Lung microvascular endothelial cell (primary cell): ENCODE measurements at places on chromosomes 1 and 21.

- no peak for DNase-seq
Observed at GRCh38 chr1:89822999-89823628, 2.3 kb downstream of the LRRC8D start.

DNA sequence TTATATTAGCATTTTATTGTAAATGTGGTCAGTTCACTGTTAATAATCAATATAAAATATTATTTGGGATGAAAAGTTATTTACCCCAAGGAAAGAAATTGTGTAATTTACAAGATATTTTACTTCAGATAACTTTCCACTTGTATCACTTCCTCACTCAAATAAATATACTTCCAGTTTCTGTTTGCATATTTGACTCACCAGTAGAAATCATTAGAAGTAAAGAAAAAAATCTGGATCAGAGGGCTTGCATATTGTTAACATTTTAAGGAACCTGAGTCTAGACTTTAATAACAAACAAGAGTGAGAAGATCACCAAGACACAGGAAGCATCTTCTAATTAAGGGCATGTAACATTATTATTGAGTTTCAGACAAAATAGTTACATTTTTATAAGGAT is 347 bp upstream of the KRTAP20-4 start:
- no peak for DNase-seq

DNA sequence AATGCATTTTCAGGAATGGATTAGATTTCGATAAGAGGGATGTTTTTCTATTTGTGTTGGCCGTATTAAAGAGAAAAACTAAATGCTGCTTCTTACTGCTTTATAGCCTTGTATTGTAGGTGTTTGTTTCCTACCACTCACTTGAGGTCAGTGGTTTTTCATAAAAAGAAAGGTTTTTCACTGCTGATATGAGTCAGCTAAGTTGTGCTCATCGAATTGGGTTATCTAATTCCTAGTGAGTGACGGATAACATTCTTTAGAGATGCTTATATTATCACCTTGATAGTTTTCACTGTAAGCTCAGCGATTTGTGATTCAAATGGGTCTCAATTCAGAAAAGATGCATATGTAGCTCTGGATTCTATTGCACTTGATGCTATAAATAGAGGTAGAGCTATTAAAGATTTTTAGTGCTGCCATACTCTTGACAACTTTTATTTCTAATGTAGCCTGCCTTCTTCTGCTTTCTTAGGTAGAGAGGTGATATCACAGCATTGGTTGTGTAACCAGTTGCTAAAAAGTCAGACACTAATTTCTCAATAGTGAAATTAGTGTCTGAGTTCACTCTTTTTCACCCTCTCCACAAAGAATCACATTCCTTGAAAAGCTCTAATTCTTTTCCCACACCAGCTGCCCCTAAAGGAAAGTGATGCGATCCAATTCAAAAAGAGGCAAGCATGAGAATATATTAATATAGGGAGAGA is 180.0 kb downstream of the RASAL2 start:
- peak; percentile 36 for DNase-seq

- DNase-seq = no peak
Observed at GRCh38 chr1:51230501-51231078, 5.5 kb upstream of the RNF11 start.

GRCh38 chr1:159587461-159587951 is at the start of gene APCS:
APCS (plus strand) TSS chr1:159587826; CDS start chr1:159587922, 96 bp downstream.
- DNase-seq = no peak
